ENCODE measurements at places on chromosomes 5 and 9. TPM values are rescaled to one million over a fixed set of nuclear protein-coding genes. Genes with fewer than 3 reads are reported as not detected.
A peak's percentile ranks its signal among the peaks of the same experiment; 100 is the strongest.

DNA sequence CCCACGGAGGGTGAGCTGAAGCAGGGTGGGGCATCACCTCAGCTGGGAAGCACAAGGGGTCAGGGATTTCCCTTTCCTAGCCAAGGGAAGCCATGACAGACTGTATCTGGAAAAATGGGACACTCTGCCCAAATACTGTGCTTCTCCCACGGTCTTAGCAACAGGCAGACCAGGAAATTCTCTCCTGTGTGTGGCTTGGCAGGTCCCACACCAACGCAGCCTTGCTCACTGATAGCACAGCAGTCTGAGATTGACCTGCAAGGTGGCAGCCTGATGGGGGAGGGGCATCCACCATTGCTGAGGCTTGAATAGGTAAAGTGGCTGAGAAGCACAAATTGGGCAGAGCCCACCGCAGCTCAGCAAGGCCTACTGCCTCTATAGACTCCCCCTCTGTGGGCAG, 23.2 kb downstream of the RAB3C start:
- H3K4me3 ChIP-seq, result no peak overlapping the region
- no peaks in the 10 kb centered on the region for H3K4me1 ChIP-seq
- DNase-seq, result no peak
- no peaks in the 10 kb centered on the region for H3K27me3 ChIP-seq
- peaks cover 24% of the 10 kb centered on the region for H3K36me3 ChIP-seq
- H3K27ac ChIP-seq, result no peak overlapping the region

DNA sequence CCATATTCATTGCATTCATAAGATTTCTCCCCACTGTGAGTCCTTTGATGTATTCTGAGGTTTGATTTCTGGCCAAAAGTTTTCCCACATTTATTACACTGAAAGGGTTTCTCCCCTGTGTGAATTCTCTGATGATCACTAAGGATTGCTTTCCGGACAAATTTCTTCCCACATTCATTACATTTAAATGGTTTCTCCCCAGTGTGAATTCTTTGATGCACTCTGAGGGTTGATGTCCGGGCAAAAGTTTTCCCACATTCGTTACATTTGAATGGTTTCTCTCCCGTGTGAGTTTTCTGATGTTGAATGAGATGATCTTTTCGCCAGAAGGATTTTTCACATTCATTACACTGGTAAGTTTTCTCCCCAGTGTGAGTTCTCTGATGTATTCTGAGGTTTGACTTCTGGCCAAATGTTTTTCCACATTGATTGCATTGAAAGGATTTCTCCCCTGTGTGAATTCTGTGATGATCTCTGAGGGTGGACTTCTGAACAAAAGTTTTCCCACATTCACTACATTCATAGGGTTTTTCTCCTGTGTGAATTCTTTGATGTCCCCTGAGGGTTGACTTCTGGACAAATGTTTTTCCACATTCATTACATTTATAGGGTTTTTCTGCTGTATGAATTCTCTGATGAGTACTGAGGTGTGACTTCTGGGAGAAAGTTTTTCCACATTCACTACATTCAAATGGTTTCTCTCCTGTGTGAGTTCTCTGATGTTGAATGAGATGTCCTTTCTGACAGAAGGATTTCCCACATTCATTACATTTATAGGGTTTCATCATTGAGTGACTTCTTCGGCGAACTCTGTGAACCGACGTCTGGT, 18.8 kb downstream of the ZNF510 start:
- H3K4me3 ChIP-seq, result peak overlapping the region; percentile 12
- no peaks in the 10 kb centered on the region for H3K27me3 ChIP-seq
- H3K4me1 ChIP-seq, result no peaks in the 10 kb centered on the region
- no peak overlapping the region for H3K27ac ChIP-seq

Gene FBP2
- total RNA-seq, result not detected

DNA sequence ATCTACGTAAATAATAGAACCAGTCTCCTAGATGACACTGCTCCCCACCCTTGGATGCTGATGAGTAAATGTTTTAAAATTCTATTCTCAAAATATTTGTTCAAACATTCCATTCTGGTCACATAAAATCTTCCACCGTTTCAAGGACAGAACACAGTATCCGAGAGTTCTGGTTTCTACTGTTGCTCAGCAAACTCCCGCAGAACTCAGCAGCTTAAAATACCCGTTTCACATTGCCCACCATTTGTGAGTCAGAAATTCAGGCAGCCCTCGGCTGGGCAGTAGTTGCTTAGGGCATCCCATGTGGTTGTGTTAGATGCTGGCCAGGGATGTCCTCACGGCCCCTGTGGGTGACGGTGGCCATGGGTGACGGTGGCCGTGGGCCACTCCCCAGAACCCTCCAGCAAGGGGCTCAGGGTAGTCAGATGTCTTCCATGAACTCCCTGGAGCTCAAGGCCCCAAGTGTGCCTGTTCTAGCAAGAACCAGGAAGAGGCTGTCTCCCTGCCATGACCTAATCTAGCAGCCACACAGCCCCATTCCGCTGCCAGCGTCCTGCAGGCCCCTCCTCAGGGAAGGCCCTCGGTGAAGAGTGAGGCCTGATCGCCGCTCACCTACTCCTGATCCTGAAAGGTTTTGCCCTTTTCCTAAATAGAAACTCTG, 17.4 kb downstream of the MGAT1 start:
- no peaks in the 10 kb centered on the region for H3K36me3 ChIP-seq
- H3K4me3 ChIP-seq, result no peak overlapping the region
- H3K27me3 ChIP-seq, result no peaks in the 10 kb centered on the region

DNA sequence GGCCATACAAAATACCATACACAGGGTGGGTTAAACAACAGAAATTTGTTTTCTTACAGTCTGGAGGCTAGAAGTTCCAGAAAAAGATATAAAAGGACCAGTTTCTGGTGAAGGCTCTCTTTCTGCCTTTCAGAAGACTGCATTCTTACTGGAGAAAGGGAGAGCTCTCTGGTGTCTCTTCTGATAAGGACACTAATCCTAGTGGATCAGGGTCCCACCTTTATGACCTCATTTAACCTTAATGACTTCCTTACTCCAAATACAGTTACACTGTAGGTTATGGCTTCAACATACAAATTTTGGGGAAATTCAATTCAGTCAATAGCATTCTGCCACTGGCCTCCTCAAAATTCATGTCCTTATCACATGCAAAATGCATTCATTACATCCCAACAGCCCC, 351.9 kb upstream of the POU5F2 start:
- no peaks in the 10 kb centered on the region for H3K4me1 ChIP-seq
- no peaks in the 10 kb centered on the region for H3K27me3 ChIP-seq
- no peak for DNase-seq
- no peak overlapping the region for H3K27ac ChIP-seq
- H3K36me3 ChIP-seq, result peaks cover 17% of the 10 kb centered on the region

Gene IRX1
- total RNA-seq, result 24.8 TPM

Gene ARHGEF28
- 0.91 TPM for total RNA-seq

DNA sequence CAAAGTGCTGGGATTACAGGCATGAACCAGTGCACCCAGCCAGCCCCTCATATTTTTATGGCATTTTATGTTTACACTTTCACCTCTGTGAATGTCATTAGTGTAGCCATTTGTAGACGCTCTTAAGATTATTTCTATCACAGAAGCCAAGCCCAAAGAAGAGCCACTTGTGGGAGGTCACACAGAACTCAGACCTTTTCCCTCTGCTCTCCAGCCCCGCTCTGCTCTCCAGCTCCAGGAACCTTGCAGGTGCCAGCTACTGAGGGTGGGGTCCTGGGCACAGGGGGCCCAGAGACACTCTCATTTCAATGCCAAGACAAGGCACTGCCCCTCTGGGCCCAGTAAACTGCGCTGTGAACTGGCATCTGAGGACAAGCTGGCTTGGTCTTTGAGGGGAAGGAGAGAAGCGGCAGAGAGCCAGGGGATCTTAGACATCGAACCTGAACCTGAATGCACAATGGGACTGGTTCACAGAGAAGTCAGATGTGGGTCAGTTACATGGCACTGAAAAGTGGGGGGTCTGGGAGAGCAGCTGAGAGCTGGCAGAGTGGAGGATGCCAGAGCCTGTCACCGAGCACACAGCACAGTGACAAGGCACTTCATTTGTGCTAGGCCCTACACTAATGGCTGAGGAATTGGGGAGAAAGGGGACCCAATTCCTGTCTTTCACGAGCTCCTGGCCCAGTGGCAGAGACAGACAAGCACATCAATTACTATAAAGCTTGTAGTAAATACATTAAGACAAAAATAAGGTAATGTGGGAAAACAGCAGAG, 16.7 kb downstream of the ANXA6 start:
- no peaks in the 10 kb centered on the region for H3K4me1 ChIP-seq
- DNase-seq, result no peak
- H3K4me3 ChIP-seq, result no peak overlapping the region
- peak overlapping the region; percentile 48 for H3K27ac ChIP-seq

- H3K36me3 ChIP-seq, result no peaks in the 10 kb centered on the region
- DNase-seq, result no peak
- H3K4me1 ChIP-seq, result peaks cover 17% of the 10 kb centered on the region
- no peak overlapping the region for H3K4me3 ChIP-seq
- peaks cover 47% of the 10 kb centered on the region for H3K27me3 ChIP-seq
These were observed 73.9 kb upstream of the UNC5A start for GRCh38 chr5:176736301-176736930.

DNA sequence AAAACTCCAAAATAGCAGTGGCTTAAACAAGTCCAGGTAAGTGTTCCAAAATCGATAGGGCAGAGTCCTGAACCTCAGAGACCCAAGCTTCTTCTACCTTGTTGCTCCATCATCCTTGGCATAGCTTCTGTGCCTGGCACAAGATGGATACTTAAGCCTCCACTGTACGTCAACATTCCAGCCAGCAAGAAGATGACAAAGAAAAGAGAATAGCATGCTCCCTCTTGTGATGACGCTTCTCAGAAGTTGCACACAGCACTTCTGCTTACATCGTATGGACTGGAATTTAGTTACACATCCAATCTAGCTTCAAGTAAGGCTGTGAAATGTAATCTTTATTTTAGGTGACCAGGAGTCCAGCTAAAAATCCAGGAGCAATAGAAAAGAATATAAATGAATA, 227.4 kb downstream of the ESM1 start:
- no peaks in the 10 kb centered on the region for H3K27me3 ChIP-seq
- H3K27ac ChIP-seq, result no peak overlapping the region
- no peak for DNase-seq
- peaks cover 10% of the 10 kb centered on the region for H3K4me1 ChIP-seq
- H3K4me3 ChIP-seq, result no peak overlapping the region

DNA sequence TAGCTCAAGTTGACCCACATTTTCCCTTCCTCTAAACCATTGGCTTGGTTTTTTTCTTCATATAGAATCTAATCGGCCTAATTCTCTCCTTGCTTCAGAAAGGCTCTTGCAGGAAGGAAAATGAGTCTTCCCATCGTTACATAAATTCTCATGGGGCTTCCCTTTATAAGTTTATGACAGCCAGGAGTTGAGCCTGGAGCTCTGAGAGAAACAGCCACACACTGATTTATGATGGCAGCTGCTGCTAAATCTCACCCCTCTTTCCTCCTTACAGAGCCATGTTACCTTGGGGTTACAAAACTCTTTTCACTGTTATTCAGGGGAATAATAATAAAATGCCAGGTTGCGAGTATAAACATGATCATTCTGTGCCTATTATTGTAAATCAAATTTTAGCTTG, 5.2 kb upstream of the RNF14 start:
- no peaks in the 10 kb centered on the region for H3K27me3 ChIP-seq
- H3K36me3 ChIP-seq, result no peaks in the 10 kb centered on the region
- peaks cover 26% of the 10 kb centered on the region for H3K4me1 ChIP-seq

Gene PDCD1LG2
- not detected for total RNA-seq

DNA sequence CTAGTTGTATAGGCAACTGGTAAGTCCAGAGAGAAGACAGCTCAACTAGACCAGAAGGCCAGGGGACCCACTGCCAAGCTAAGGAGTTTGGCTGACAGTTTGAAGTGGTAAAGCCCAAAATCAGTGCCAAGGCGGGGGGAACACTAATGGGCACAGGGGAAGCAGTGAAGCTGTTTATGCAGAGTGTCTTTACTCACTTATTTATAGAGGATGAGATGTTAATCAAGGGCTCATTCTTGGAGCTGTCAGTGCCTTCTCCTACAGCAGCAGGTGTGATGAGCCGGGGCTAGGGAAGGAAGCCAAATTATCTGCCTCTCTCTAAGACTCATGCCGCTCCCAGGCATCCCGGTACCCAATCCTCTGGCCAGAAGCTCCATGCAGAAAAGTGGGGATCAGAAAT, 75.2 kb upstream of the GALNT10 start:
- no peaks in the 10 kb centered on the region for H3K36me3 ChIP-seq
- DNase-seq, result no peak
- no peak overlapping the region for H3K27ac ChIP-seq

GRCh38 chr5:94402096-94402495, 216.3 kb downstream of the KIAA0825 start:
- DNase-seq, result no peak
- H3K36me3 ChIP-seq, result no peaks in the 10 kb centered on the region
- no peak overlapping the region for H3K4me3 ChIP-seq
- H3K4me1 ChIP-seq, result no peaks in the 10 kb centered on the region
- H3K27ac ChIP-seq, result no peak overlapping the region
- H3K27me3 ChIP-seq, result no peaks in the 10 kb centered on the region

Gene CCL28
- not detected for total RNA-seq

Gene SAPCD2
- 31.1 TPM for total RNA-seq

GRCh38 chr5:14228219-14228618, 85.1 kb downstream of the TRIO start:
- no peak overlapping the region for H3K27ac ChIP-seq
- H3K4me1 ChIP-seq, result peaks cover 35% of the 10 kb centered on the region
- no peaks in the 10 kb centered on the region for H3K27me3 ChIP-seq
- H3K36me3 ChIP-seq, result no peaks in the 10 kb centered on the region

- no peak overlapping the region for H3K27ac ChIP-seq
- H3K27me3 ChIP-seq, result peaks cover 62% of the 10 kb centered on the region
- DNase-seq, result peak; percentile 61
These were observed 52.3 kb downstream of the PSD2 start for GRCh38 chr5:139847790-139848507.

- H3K36me3 ChIP-seq, result no peaks in the 10 kb centered on the region
- no peak for DNase-seq
- H3K4me1 ChIP-seq, result no peaks in the 10 kb centered on the region
- H3K27me3 ChIP-seq, result no peaks in the 10 kb centered on the region
- no peak overlapping the region for H3K27ac ChIP-seq
- no peak overlapping the region for H3K4me3 ChIP-seq
These were observed 1006.9 kb upstream of the CTNND2 start for GRCh38 chr5:12911156-12911555.

Gene C7
- total RNA-seq, result not detected

GRCh38 chr9:124735121-124735520, 36.0 kb downstream of the NR6A1 start:
- H3K27ac ChIP-seq, result no peak overlapping the region
- peaks cover 5% of the 10 kb centered on the region for H3K4me1 ChIP-seq
- no peaks in the 10 kb centered on the region for H3K36me3 ChIP-seq
- H3K27me3 ChIP-seq, result no peaks in the 10 kb centered on the region
- no peak for DNase-seq
- no peak overlapping the region for H3K4me3 ChIP-seq

Gene ST8SIA4
- total RNA-seq, result 5.9 TPM

- H3K27ac ChIP-seq, result no peak overlapping the region
- no peak for DNase-seq
These were observed 3.1 kb downstream of the FBXW5 start for GRCh38 chr9:136941231-136942111.

- H3K27me3 ChIP-seq, result no peaks in the 10 kb centered on the region
- no peak overlapping the region for H3K4me3 ChIP-seq
- peaks cover 2% of the 10 kb centered on the region for H3K4me1 ChIP-seq
- no peak overlapping the region for H3K27ac ChIP-seq
- no peaks in the 10 kb centered on the region for H3K36me3 ChIP-seq
- DNase-seq, result no peak
These were observed 460.4 kb downstream of the CDH9 start for GRCh38 chr5:26578002-26578401.

- H3K4me3 ChIP-seq, result no peak overlapping the region
- no peak for DNase-seq
- no peak overlapping the region for H3K27ac ChIP-seq
- H3K4me1 ChIP-seq, result no peaks in the 10 kb centered on the region
- no peaks in the 10 kb centered on the region for H3K27me3 ChIP-seq
- peaks cover 28% of the 10 kb centered on the region for H3K36me3 ChIP-seq
These were observed 53.2 kb downstream of the GOLM1 start for GRCh38 chr9:86046071-86046636.

All from neural crest cell (in vitro differentiated cells).